GM12865 (cell line): ENCODE measurements at places on chromosomes 7 and 10.

GRCh38 chr7:23863209-23863787, 153.3 kb downstream of the STK31 start:
- DNase-seq = peak; percentile 55

DNA sequence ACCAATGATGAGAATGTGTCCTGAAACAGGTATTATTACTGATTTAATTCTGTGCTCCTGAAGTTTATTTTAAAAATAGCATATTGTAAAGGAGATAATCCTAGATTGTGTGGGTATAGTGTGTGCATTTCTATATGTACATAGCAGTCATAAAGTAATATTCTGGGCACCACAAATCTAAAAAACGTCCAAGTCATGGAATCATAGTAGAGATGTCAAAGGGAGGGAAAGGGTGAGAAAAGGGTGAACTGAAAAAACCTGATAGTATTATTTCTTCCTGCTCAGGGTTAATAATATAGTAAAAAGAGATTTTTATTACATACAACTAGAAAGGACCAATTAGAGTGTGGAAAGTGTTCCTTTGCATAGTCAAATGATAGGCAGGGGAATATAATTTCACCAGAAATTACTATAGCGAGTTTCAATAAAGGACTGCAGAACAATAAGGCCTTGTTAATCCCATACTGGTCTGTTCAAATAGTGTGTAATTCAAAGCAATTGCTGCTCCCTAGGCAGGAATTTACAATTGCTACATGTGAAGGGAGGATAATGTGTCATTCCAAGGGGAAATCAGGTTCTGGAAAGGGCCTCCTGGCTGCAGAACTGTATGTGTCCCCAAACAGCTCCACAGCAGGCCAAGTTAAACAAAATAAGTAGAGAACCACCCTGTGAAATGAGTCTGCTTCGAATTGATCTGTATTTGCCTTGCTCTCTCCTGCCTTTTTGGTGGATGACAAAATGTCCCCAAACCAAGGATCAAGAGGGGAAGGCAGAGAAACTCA, 42.5 kb upstream of the KMT2E start:
- DNase-seq = no peak

GRCh38 chr10:5813091-5813340, 218 bp downstream of the GDI2 start:
- DNase-seq = no peak

GRCh38 chr10:53357587-53357986, 585.0 kb upstream of the MBL2 start:
- no peak for DNase-seq

GRCh38 chr10:112313234-112313633, 30.0 kb downstream of the TECTB start:
- DNase-seq = no peak

GRCh38 chr7:12052211-12052610, 158.9 kb upstream of the TMEM106B start:
- DNase-seq = no peak

- DNase-seq = peak; percentile 19
Observed at GRCh38 chr10:95352684-95353083, 61.9 kb upstream of the PDLIM1 start.

GRCh38 chr7:69067397-69067796, 530.9 kb upstream of the AUTS2 start:
- peak; percentile 12 for DNase-seq

GRCh38 chr7:81956520-81956919, 186.7 kb upstream of the HGF start:
- peak; percentile 70 for DNase-seq

GRCh38 chr10:29392376-29393021, 103.6 kb downstream of the LYZL1 start:
- peak; percentile 37 for DNase-seq

DNA sequence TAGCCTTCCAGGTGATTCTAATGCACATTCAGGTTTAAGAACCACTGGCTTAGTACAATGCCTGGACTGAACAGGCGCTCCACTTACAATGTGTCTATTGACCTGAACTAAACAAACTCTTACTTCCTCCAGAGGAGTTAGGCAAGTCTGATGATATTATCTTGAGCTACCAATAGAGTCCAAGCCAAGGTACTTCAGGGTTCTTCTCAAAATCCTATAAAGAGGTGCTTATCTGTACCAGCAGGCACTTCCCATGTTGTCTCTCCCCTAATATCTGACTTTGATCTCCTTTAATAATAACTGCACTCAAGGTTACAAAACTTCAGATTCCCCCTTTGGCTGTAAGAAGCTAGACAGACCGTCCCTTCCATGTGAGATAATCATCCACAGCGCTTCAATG, 157.0 kb upstream of the SVIL start:
- DNase-seq = no peak

DNA sequence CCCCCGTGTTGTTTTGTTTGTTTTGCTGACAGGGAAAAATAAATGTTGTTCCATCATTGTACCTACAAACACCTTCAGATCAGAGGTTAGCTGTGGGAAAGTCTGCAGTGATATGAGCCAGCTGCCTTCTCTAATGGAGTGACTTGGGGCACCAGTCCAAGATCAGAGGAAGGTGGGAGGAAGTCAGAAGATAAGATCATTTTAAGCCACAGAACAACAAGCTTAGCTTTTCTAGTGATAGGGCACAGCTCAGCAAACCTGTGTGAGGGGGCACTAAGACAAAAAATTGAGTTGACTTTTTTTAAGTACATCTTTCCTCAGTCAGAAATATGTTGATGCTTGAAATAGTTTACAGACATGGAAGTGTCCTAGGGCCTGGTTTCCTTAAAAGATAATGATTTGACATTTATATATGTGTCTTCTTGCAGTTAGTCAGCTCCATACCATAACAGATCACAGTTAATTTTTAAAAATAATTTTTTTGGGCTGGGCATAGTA, 240.3 kb upstream of the KAT6B start:
- peak; percentile 74 for DNase-seq

DNA sequence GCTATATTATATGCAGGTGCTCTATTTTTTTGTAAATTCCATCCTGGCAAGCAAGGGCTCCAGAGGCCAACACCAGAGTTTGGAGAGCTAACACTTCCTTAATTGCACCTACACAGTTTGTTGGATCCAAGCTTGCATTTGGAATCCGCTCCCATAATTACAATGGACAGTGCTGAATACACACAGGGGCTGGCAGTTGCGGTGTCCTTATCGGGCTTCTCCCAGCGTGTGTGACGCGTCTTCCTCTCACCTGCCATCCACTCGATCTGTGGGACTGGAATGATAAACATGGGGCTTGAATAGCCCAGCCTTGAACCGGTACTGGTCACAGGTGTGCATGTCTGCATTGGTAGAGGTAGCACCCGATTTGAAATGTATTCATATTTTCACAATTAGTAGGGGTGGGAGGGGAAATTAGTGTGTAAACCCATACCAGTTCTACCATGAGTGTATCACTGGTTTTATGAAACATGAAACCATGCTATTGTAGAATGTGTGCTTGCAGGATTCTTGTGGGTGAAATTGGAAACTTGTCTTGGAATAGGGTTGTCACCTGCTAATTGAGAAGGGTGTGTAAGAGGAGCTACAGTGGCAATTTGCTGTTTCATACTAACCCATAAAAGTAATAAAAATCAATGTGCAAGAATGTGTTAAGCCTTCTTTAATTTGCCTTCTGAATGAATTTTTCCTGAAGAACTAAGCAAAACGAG, 316.5 kb downstream of the WDR11 start:
- DNase-seq = no peak

GRCh38 chr10:124667425-124668345, 76.5 kb downstream of the FAM53B start:
- DNase-seq = no peak

GRCh38 chr7:76260171-76260703, 42.2 kb upstream of the HSPB1 start:
- peak; percentile 59 for DNase-seq

GRCh38 chr7:123581162-123581459, 20.5 kb upstream of the ASB15 start:
- DNase-seq = no peak

GRCh38 chr10:15781381-15781960, 61.7 kb upstream of the ITGA8 start:
- DNase-seq = no peak

DNA sequence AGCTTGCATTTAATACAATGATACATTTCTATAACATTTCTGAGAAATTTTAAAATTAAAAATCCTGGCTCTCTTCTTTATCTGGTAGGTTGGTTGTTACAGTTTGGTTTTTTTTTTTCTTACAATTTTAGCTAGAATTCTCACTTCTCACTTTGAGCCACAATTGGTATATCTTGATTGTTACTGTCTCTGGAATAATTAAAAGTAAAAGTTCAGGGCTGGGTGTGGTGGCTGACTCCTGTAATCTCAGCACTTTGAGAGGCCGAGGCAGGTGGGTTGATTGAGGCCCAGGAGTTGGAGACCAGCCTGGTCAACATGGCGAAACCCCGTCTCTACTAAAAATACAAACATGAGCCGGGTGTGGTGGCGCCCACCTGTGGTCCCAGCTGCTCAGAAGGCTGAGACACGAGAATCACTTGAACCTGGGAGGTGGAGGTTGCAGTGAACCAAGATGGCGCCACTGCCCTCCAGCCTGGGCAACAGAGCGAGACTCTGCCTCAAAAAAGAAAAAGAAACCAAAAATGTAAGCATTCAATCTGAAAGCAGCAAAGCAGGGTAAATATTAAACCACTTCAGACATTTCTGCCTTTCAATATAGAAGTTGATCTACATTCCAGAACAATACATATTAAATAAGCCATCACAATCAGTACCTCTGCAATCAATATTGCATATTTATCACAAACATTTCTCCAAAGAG, 88.6 kb upstream of the PFKP start:
- DNase-seq = no peak

- no peak for DNase-seq
Observed at GRCh38 chr7:100166970-100167911, 1.2 kb downstream of the GAL3ST4 start.

GRCh38 chr7:128022631-128023532, 8.4 kb downstream of the LRRC4 start:
- no peak for DNase-seq

- peak; percentile 88 for DNase-seq
Observed at GRCh38 chr7:11332186-11332864, 358.7 kb downstream of the PHF14 start.

DNA sequence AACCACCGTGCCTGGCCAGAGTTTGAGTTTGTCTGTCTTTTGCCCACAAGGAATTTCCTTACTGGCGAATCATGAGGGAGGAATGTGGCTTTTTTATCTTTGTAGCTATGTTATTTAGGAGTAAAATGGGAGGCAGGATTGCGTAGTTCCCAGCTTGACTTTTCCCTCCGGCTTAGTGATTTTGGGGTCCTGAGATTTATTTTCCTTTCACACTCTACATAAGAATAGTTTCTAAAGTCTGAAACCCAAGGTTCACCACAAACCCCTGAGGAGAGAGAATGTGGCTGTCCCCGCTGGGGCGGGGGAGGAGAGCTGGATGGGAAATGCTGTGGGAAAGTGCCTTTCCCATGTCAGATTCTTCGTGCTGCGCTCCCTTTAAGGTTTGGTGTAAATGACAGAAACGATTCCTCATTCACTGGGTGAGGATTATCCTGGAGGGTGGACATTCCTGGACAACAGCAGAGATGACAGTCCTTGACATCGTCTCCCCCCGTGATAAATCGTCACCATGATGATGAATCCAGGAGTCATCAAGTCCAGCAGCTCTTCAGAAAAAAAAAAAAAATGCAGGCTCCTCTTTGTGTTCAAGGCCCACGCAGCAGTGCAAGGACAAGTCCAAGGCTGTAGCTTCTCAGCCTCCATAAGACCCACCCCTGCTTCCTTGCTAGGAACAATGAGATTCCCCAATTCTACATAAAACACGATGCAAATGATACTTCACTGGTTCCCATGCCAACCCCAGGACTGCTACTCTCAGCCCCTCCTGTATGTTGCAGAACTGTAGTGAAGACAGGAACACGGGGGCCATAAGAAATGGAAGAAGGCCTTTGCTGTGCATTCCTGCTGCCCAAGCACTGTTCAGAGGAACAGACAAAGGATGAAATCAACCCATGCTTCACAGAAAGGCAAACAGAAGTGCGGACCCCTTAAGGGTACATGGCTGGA, 233.1 kb downstream of the CCDC3 start:
- DNase-seq = no peak

DNA sequence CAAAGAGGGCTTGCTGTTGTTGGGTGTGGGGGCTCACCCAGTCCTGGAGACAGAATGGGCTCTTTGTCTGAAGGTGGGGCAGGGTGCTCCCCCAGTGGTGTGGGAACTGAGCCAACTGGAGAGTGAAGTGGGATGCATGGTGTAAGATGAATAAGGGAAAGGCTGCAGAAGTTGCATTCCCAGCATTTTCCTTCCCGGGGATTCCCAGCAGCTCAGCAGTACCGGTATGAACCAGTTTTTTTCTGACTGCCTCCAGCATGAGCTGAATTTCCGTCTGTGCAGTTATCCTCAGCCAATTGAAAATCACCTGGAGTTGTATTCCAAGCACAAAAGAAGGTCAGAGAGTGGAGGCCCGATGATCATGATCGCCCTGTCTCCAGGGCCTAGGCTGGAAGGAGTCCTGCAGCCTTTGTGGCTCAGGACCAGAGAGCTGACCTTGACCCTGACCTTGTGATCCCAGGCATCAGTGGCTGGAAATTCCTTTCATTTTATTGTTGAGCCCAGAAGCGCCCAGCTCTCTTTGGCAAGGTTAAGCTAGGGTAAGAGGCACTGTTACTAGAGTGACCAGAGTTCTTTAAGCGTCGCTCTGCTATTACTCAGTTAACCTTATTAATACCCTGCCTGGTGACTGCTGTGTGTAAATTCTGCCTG, 33.4 kb downstream of the OGDH start:
- DNase-seq = no peak

DNA sequence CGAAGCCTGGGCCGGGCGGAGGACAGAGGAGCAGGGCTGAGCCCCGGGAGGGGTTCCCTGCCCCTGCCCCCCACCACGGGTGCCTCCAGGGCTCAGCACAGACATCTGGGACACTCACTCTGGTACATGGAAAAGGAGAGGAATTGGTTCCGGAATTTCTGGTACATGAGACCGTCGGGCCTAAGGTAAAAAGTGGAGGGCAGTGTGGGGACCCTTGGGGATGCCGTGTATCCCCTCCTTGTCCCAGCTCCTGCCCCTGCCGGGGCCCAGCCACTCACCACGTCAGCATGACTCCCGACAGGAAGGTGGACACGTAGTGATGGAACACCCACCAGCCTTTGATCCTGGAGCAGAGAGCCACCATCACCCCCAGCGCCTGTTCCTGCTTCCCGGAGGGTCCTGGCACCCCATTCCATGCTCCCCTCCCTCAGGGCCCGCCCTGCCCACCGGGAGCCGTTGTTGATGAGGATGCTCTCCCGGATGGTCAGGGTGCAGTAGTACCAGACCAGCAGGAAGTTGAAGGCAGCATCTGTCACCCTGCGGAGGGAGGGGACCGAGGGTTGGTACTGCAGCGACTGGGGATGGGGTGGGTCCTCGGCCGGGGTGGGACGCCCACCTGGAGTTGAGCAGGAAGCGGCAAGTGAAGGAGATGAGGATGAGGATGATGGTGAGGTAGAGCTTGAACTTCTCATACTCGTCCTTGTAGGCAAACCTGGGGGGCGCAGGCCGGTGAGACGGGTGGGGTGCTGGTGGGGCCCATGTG, 6.4 kb downstream of the TMEM120A start:
- no peak for DNase-seq

DNA sequence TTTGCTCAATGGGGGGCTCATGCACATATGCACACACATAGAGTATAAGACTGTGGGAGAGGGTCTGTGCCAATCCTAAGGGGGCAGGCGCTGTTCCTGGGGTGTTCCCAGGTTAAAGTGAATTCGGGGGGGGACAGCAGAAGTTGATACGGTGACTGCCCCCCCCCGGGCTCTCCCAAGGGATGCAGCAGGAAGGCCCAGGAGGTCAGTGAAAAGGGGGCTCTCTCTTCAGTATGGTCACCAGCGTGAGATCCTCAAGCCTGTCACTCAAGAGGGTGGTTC, 32.4 kb downstream of the SPDYE6 start:
- no peak for DNase-seq
